ENCODE measurements at places on chromosomes 3 and 15.
A peak's percentile ranks its signal among the peaks of the same experiment; 100 is the strongest.

DNA sequence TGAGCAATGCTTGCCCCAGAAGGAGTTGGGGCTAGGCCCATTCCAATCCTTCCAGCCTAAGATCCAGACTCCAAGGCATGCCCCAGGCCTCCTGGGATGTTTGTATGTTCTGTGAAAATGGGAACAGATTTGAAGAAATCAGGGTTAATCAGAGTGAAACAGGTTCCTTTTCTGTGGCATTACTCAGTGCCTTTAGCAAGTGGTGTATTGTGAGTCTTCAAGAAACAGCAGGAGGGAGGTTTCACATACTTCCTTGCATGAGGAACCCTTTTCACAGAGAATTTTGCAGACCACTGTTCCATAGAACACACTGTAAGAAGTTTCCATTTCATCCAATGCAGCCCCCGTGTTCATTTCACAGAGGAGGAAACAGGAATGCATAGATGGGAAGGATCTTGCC is 8.4 kb upstream of the CDC25A start:
- peak; percentile 4 for DNase-seq

GRCh38 chr3:101635345-101635744 is 41.6 kb downstream of the ZBTB11 start:
- no peak for DNase-seq

DNA sequence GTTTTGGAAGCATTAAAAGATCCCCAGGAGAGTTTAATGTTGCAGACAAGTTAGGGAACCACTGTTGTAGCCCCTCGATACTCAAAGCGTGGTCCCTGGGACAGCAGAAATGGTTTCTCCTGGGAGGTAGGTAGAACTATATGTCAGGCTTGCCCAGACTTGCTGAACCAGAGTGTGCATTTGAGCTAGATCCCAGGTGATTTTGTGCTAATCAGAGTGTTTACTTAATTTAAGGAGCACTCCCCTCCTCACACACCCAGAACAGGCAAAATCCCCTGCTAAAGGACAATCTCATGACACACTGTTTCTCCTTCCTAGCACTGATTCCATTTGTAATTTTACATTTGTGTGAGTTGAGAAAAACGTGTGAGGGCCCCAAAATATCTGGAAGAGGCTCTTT is 24.3 kb downstream of the LMCD1 start:
- DNase-seq, result no peak

GRCh38 chr3:155502630-155503029 is 209.1 kb upstream of the STRIT1 start:
- DNase-seq, result no peak

Data from retina (tissue), 1 donor.